ENCODE measurements at places on chromosomes 6 and 20.

- DNase-seq = no peak
Observed at GRCh38 chr20:61314326-61315010, 62.4 kb downstream of the CDH4 start.

GRCh38 chr6:158032354-158032733 is 50.7 kb downstream of the SYNJ2 start:
- DNase-seq = no peak

- DNase-seq = no peak
Observed at GRCh38 chr6:118860880-118861279, 33.1 kb upstream of the ASF1A start.

DNA sequence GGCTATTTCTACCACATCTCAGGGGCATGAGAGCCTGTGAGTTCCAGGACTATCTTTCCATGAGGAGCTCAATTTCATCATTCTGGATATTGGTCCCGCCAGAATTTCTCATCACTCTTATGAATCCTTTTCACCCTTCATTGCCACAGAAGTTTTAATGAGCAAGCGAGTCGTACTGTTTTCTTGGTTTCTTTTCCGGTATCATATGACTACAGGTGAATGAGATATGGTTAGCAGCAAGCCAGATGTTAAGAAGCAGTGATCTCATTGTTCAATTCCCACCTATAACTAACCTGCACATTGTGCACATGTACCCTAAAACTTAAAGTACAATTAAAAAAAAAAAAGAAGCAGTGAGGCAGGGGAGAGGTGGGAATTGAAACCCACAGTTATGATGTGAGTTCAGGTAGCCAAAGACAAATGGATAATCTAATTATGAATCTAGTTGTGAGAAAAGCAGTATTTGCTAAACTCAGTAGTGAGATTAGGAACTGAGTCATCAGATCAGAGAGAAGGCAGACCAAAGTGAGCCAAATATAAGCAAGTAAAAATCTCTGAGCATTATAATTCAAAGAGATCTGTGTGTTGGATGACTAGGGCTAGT is 78.0 kb upstream of the ELOVL5 start:
- no peak for DNase-seq

- no peak for DNase-seq
Observed at GRCh38 chr6:161111261-161111660, 119.7 kb downstream of the MAP3K4 start.

- DNase-seq = no peak
Observed at GRCh38 chr6:33192105-33192646, at the start of gene COL11A2. TSS of gene COL11A2 (minus strand) at chr6:33192467. CDS start at chr6:33192240, 227 bp downstream.
